ENCODE measurements at places on chromosomes 3 and 15.

DNA sequence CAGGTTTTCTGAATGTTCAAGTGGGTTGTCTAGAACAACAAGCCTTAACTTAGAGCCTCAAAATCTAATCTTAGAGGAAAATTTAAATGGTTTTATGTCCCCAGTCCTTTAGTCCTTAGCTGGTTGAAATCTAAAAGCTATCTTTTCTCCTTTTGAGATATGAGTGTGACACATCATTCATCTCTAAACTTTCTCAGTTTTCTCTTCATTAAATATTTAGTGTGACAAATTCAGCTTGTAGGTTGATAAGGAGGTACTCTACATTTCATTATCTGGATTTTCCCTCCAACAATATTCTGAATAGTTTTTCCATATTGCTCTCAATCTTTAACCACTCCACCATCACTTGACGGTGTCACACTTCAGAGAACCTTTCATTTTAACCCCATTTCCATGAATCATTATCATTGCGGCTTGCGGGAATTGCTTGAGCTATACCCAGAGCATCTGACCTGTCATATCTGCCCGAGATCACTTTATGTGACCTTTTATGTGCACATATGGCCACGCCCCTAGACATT, 16.1 kb upstream of the ATP8B4 start:
- no peak for DNase-seq

DNA sequence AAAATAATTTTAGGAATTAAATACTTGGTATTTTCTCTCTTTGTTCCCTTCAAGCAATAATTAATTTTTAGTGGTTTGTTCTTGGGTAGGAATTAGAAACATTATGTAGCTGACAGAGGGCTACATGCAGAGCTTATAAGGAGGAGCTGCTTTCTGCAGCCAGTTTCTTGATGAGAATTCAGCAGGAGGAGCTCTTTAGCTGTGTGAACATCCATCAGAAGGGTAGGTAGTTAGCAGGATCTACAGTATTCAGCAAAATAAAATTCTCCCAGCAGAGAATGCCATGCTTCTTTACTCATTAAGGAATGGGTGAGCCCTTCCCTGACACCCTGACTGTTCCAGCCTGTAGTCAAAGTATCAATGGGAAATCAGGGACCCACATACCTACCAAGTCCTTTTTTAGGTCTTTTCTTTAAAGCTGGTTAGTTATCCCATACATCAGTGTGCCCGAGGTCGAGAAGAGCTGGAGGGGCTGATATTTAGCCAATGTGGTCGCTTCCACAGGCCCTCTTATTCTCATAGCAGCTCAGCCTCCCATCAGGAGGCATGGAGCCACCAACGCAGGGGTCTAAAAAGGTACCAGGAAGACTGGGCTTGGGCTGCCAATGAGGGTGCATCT, 54.0 kb downstream of the KCNAB1 start:
- no peak for DNase-seq

DNA sequence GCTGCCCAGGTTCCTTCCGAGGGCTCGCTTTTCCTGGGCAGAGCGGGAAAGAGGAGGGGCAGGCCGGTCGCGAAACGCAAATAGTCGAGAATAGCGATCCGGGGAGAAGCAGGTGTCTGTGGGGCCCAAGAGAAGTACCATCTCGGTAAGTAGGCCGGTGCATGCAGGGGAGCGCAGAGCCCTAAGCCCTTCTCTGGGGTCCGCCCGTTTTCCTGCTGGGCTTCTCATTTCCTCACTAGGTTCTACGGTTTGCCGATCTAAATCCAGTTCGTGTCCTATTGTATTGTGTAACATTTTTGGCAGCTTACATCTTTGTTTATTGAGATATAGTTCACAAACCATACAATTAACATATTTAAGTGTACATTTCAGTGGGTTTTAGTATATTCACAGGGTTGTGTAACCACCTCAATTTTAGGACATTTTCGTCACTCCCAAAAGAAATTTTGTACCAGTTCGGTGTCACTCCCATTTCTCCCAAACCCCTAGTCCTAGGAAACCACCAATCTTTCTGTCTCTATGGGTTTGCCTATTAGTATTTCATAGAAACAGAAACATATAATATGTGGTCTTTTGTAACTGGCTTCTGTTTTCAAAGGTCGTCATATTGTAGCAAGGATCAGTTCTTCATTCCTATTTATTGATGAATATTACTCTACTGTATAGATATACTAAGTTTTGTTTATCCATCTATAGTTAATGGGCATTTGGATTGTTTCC, 6.8 kb upstream of the TRIM69 start:
- DNase-seq: no peak

GRCh38 chr3:130465521-130465920, 51.5 kb upstream of the COL6A6 start:
- no peak for DNase-seq

DNA sequence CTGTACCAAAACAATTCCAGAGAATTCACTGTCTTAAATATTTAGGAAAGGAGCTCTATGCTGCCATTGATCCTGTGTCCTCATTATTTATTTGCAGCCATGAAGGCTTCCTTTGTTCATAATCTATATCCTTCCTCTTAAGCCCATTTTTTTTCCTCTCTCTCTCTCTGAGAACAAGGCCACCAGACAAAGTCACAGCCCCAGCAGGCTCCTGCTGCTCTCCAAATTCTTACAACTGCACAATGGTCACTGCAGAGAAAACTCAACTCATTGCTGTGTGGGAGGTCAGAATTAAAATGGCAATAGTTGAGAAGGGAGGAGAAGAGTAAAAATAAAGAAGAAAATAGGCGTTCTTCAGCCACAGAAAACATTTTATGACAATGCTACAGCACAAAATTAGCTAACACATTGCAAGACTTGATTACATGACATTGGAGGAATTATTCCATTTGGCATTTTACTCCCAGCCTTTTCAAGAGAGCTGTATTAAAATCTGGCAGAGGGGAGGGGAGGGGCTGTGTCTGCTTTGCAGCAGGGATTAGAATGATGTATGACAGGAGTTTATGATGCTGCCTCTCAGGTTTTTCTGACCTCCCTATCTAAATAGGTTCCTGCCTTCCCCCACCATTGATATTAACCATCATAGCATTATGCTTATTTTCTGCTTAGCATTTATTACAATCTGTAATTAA, 399.7 kb upstream of the THBS1 start:
- DNase-seq: no peak

DNA sequence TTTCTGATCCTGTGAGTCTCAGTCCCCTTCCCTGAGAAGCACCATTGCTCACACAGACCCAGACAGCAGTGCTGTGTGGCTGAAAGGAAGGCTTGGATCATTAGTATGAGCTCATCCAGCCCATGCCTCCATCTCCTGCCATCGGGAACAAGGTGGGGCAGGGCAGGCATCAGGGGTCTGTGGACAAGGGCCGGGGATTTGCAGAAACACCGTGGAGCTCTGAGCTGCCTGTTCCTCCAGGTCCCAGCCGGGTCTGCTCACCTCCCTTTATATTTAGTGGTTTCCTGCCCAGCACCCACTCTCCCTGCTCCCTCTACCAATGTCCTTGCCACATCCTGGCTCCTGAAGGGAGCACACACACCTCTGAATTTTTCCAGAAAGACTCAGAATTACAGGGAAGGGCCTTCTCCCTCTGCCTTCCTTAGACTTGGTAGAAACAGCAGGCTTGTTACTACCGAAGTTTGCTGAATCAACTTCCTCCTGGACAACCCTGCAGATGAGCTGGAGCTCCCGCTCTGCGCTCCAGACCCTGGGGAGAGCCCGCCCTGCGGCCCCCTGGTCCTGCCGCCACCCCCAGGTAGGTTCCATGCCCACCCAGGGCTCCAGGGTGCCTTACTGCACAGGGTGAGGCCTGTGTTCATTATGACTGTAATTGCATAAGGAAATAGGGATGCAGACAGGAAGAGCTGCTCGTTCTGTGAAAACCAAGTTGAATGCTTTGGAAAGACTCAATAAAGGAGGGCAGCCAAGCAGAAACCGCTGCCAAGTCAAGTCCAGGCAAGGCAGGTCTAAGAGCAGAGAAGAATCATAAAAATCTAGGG, 128.1 kb downstream of the NSMCE3 start:
- DNase-seq: no peak

- no peak for DNase-seq
These were observed 100.9 kb upstream of the ROPN1 start for GRCh38 chr3:124092811-124093210.

GRCh38 chr15:82124331-82125263, 78.8 kb upstream of the MEX3B start:
- DNase-seq: no peak

DNA sequence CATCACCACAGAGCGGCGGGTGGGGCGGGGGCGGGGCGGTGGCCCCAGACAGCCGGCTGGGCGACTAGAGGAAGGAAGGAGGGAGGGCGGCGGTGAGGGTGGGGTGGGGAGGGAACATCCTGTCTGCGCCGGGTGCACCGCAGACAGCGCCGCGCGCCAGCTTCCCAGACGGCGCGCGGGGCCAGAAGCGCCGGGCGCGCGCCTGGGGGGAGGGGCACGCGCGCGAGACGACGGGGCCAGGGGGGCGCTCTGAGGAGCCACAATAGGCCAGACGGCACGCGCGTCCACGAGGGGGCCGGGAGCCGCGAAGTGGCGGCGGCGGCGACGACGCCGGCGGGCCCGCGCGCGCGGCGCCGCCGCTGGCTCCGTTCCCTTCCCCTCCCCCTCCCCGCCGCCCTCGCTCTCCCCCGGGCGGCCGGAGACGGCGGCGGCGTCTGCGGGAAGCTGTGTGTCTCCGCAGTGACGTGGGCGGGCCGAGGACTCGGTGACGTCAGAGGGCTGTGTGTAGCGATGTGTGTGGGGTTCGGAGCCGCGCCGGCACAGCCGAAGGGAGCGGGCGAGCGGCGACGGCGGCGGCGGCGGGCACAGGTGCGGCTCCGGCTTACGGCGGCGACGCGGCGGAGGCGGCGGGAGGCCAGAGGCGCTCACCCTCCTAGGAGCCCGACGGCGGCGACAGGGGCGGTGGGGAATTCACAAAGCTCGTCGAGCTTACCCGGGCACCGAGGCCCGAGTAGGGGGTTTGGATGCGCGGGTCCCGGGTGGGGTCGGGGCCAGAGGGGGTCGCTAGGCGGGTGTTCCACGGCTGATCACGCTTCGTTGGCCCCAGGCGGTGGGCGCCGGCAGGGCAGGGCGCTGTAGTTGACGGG, at the start of gene SKIL:
Gene SKIL, plus strand, starts transcription at position 540 of the 866 bp plus-strand sequence. CDS start 2,617 bp downstream, outside the sequence.
- DNase-seq: peak; percentile 93

- DNase-seq: no peak
These were observed 128.0 kb upstream of the ADAMTS9 start for GRCh38 chr3:64815789-64816188.

DNA sequence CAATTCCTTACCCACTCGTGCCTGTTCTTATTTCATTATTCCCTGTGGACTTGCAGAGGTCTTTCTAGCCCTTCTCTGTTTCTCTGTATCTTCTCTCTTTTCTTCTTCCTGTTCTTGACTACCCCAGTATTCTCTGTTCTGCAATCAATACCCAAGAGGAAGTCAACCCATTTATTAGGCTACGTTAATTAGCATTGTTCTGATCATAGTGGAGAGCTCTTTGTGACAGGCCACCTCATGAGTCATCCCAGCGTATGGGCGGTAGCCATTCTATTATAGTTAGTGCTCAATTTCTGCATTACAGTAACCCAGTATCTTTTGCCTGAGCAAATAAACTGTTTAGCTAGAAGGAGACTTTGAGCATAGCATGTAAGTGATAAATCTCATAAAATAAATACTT, 259.5 kb upstream of the GRM7 start:
- DNase-seq: no peak

GRCh38 chr3:23760871-23761373, 44.8 kb upstream of the UBE2E1 start:
- no peak for DNase-seq

GRCh38 chr15:72925661-72926060, 126.6 kb upstream of the NEO1 start:
- DNase-seq: no peak

GRCh38 chr15:48119277-48119676, 1.5 kb upstream of the SLC24A5 start:
- DNase-seq: no peak

- DNase-seq: no peak
These were observed 9.2 kb upstream of the SIN3A start for GRCh38 chr15:75460646-75461045.

- DNase-seq: no peak
These were observed 91.8 kb upstream of the ALDH1A3 start for GRCh38 chr15:100787567-100788417.

GRCh38 chr3:87227835-87228144, 681 bp downstream of the CHMP2B start:
- no peak for DNase-seq

DNA sequence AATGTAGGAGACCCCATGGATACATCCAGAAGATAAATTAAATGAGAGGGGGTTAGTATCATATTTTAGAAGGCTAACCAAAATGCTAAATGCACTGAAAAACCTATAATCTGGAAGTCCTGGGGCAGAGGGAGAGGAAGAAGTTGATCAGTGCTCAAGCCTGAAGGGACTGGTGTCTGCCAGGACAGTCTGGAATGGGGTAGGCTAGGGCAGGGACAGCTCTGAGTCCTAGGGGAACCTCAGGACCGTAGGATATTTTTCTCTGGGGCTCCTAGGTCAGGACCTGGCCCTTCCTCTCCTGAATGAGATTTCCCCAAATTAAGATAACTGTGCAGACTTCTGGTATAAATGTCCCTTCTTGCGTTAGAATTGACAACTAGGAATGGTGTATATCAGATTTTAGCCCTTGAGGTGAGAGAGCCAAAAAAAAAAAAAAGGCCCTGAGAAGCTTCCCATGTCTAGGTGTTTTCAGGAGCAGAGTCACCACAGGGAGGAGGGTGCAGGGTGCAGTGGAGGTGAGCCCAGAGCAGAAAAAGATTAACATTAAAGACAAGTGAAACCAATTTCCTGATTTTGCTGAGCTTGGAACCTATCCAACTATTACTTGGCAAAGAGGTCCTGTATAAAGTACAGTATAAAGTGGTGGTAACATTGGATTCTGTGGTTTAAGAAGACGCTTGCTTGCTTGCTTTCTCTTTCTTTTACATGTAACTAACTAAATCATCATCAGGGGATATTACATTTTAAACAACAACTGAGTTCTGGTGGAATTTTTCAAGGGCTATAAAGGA, 63.5 kb downstream of the HACD2 start:
- DNase-seq: no peak

DNA sequence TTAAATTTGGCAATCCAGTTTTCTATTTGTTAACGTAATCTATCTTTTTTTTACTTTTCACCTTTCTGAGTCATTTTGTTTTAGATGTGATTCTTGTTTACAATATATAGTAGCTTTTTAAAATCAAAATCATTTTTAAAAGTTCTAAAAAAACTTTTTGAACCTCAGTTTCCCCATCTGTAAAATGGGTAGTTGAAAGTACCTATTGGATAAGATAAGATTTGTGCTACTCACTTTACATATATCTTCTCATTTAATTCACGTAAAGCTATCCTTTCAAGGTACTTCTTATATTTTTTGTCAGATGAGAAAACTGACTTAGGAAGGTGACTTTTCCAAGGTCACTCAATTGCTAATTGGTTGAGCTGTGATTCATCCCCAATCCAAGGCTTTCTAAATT, 153.2 kb downstream of the EEFSEC start:
- DNase-seq: no peak

Measured in nucleus accumbens (tissue), 56 donors.